Mesangial cell (primary cell): ENCODE measurements at places on chromosomes 12 and 14. TPM values are rescaled to one million over a fixed set of nuclear protein-coding genes. Genes with fewer than 3 reads are reported as not detected.

RNASE3 gene
- total RNA-seq, result not detected in 2 replicates

PLXNC1 gene
- total RNA-seq, result under 0.01 and 0.25 TPM in 2 replicates

KRT82 gene
- not detected in 2 replicates for total RNA-seq

NAV3 gene
- total RNA-seq, result 12.3 and 25.1 TPM in 2 replicates

LALBA gene
- total RNA-seq, result not detected in 2 replicates

DLK1 gene
- 1.1 TPM in 1 of 2 replicates, not detected in the other for total RNA-seq

PRH2 gene
- not detected in 2 replicates for total RNA-seq

TMEM116 gene
- 3.1 and 5.5 TPM in 2 replicates for total RNA-seq

SCN8A gene
- 1.6 and 5.1 TPM in 2 replicates for total RNA-seq

DAAM1 gene
- 8.1 and 11.1 TPM in 2 replicates for total RNA-seq

KRT71 gene
- not detected in 2 replicates for total RNA-seq

CBLN3 gene
- 0.65 and 1.6 TPM in 2 replicates for total RNA-seq

DNAL1 gene
- total RNA-seq, result 3.9 and 4.6 TPM in 2 replicates

DLGAP5 gene
- total RNA-seq, result 1.9 and 52.8 TPM in 2 replicates

RDH5 gene
- total RNA-seq, result 2.1 and 2.8 TPM in 2 replicates

PITPNM2 gene
- total RNA-seq, result 4.9 and 10.1 TPM in 2 replicates

NANOG gene
- not detected in 2 replicates for total RNA-seq

PELI2 gene
- total RNA-seq, result 2.6 and 6.8 TPM in 2 replicates

VTI1B gene
- total RNA-seq, result 31.4 and 55.8 TPM in 2 replicates

PLD4 gene
- total RNA-seq, result under 0.01 TPM in 1 of 2 replicates, not detected in the other

LRFN5 gene
- total RNA-seq, result 0.33 and 4.1 TPM in 2 replicates

SRP54 gene
- total RNA-seq, result 31.3 and 34.4 TPM in 2 replicates

GLIPR1L2 gene
- 0.16 and 0.89 TPM in 2 replicates for total RNA-seq

ZNF385A gene
- total RNA-seq, result 5.9 and 11.5 TPM in 2 replicates

TMEM121 gene
- 5.1 and 8.0 TPM in 2 replicates for total RNA-seq

SLCO1B1 gene
- total RNA-seq, result not detected in 2 replicates

PTHLH gene
- total RNA-seq, result 1.5 and 2.6 TPM in 2 replicates

APAF1 gene
- 10.3 and 11.7 TPM in 2 replicates for total RNA-seq

MYBPC1 gene
- total RNA-seq, result not detected in 2 replicates

A2ML1 gene
- not detected in 2 replicates for total RNA-seq

USP44 gene
- total RNA-seq, result 0.16 and 1.0 TPM in 2 replicates

RFLNA gene
- total RNA-seq, result 8.6 and 10.6 TPM in 2 replicates

KRT85 gene
- total RNA-seq, result not detected in 2 replicates

GLT8D2 gene
- total RNA-seq, result 2.1 and 10.9 TPM in 2 replicates

RD3L gene
- total RNA-seq, result not detected in 2 replicates

FERMT2 gene
- total RNA-seq, result 73.2 and 74.8 TPM in 2 replicates
